ENCODE measurements at places on chromosomes 16 and 17.

DNA sequence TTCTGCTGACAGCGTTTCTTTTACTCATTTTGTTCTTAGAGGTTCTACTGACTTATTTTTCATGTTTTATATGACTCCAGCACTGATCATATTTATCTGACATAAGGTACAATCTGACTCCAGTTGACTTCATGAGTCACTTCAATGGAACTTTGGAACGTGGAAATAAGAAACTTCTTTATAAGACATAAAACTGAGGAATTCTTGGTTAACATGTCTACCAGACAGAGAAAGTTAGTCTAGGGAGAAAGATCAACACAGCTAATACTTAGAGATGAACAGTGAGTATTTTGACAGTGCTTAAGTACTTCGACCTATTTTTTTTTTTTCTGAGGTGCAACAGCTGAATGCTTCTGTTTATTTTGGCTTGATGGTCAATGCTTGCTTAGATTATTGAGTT lies 679.5 kb downstream of the KCNJ2 start:
- peak; percentile 3 for DNase-seq

GRCh38 chr16:22369221-22369811 lies 5.1 kb downstream of the CDR2 start:
- DNase-seq, result peak; percentile 60

DNA sequence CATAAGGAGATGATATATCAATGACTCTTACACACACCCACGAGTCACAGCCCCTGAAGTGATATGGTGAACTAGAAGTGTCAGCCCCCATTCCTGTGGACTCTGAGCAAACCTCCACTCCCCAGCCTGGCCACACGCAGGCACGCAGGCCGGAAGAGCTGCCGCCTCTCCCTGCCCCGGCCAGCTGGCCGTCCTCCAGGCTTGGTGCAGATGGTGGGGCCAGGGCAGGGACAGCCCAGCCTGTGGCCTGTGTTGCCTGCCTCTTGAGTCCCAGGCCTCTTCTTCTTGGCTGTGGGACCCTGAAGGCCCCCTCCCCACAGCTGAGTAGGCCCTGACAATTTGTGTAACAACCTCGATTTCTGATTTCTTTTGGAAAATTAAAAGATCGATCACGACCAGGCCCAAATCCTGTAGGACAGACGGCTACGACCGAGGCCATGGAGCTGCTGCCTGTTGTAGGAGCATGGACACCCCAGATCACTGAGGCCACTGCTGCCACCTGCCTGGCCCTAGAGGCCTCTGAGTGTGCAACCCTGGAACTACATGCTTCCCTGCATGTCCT lies 10.0 kb upstream of the MPRIP start:
- peak; percentile 70 for DNase-seq

- DNase-seq, result peak; percentile 16
Observed at GRCh38 chr16:67967183-67967957, 1.1 kb downstream of the SLC12A4 start.

GRCh38 chr16:68599586-68599985 lies 45.5 kb upstream of the CDH3 start:
- DNase-seq, result no peak

DNA sequence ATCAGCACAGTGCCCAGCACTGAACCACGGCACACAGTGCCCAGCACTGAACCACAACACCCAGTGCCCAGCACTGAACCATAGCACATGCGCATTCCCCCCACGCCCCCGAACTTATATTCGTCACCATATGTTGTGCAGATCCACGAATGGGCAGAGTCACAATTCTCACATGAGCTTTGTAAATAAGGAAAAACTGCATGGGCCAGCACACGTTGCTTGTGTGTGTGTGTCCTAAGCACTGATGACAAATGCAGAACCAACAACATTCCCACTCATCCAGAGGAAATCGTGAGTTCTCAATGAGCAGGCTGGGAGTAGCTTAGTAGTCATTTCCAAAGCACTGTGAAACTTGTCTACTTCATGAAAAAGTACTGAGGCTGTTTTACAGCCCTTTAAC lies 70.0 kb downstream of the ADCY9 start:
- DNase-seq, result no peak

DNA sequence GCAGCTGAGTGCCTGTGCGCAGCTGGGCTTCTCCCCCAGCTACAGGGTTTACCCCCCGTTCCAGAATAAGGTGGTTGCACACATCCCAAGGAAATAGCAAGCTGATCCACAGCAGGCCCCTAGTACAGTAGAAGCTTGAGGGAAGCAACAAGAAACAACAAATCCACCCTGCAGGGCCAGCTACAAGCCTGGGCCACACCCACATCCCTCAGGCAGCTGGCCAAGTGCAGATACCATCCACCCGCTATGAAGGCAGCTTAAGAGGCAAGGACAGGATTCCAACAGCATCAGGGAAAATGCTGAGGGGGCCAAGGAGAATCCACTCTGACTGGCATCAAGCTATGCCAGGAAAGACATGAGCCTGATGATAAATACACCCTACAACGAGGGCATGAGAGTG lies 66.9 kb upstream of the RCVRN start:
- peak; percentile 55 for DNase-seq

DNA sequence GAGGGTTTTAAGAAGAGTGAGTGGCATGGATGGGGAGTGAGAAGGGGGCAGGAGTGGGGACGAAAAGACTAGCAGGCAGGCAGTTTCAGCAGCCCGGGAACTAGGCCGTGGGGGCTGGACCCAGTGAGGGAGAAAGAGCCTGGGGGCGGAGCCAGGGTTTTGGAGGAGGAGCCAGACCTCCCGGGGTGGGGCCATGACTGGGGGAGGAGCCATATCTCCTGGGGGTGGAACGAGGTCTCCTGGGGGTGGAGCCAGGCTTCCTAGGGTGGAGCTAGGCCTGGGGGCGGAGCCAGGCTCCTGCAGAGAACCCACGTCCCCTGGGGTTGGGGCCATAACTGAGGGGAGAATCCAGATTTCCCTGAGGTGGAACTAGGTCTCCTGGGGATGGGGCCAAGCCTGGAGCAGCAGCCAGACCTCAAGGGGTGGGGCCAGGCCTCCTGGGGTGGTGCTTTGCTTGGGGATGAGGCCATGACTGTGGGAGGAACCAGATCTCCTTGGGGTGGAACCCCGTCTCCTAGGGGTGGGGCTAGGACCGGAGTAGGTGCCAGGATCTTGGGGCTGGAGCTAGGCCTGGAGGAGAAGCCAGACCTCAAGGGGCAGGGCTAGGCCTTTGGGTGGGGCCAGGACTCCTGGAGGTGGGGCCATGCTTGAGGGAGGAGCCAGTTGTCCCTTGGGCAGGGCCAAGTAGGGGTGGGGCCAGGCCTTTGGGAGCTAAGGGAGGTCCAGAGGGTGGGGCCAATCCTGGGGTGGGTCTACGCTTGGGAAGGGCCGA lies 41.7 kb upstream of the JPH3 start:
- DNase-seq, result peak; percentile 80

DNA sequence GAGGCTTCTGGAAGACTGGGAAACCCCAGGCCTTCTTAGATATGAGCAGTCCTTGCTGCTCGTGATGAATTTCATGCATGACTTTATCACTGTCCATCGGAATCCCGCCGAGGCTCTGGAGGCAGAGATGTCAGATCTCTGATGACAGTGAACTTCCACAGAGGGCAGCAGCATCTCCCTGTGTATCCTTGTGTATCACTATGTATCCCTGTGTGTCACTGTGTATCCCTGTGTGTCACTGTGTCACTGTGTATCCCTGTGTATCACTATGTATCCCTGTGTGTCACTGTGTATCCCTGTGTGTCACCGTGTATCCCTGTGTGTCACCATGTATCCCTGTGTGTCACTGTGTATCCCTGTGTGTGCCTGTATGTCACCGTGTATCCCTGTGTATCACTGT lies 160.2 kb upstream of the CHMP6 start:
- no peak for DNase-seq

- DNase-seq, result no peak
Observed at GRCh38 chr16:80914379-80915078, 92.2 kb downstream of the CMC2 start.

DNA sequence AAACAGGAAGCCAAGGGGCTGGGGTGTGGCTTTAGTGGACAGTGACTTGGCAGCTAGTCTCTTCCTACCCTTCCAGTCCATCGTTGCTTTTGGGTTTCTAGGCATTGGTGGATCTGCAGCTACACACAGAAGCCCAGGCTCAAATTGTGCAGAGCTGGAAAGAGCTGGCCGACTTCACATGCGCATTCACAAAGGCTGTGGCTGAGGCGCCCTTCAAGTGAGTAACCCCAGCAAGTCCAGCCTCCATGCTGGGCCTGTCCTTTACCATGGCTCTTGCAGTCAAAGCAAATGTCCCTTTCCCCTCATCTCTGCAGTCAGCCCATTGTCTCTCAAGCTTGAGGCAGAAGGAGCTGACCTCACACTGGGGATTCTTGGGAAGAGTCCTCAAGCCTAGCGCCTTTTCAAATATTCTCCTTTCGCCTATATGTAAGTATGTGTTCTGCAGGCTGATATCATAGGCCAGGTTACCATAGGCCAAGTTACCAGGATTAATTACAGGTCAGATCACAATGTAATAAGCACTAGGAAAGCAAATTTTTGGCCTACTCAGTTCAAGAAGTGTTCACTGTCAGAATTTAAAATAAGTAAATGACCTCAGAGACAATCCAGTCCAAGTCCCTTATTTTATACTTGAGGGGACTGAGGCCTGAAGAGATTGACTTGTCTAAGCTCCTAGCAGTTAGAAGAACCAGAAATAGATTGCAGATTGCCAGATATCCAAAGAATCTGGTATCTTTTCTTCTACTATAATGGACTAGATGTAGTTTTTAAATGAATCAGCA lies 6.5 kb downstream of the EME1 start:
- DNase-seq, result no peak

DNA sequence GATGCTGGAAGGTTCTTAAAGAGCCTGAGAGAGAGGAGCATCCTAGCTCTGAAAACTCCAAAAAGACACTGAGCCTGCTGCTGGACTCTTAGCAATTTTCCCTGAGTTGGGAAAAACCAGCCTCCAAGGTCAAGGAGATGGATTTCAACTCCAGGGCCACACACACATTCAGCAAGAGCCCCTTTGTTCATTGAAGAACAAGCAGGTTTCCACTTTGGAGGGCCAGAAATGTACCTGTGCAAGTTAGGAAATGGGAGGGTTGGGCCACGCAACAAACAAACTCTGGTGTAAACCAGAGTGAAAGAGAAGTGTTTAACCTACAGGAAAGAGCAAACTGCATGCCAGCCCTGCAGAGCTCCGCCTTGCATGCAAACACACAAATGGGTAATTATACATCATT lies 264.8 kb upstream of the RPL38 start:
- DNase-seq, result no peak

GRCh38 chr17:79294459-79295071 lies 219.9 kb downstream of the ENGASE start:
- peak; percentile 36 for DNase-seq

DNA sequence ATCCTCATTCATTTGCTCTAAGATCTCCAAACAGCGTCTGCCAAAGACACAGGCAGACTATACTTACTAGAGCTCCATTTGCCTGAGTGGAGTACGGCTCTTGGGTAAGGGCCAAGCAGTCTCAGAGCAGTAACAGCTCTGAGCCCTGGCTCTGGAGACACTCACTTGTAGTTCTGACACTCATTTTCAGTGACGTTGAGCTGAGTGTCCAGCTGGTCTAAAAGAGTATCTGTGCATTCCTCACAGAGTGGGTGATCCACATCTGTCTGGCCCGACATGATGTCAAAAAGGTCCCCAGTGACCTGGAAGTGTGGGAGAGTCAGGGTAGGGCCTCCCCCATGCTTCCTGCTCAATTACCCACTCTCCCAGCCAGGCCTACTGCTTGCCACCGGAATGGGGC lies 5.7 kb downstream of the BECN1 start:
- DNase-seq, result no peak

GRCh38 chr17:41624208-41625101 lies at the start of gene KRT17:
TSS of gene KRT17 (minus strand) at chr17:41624575. CDS start at chr17:41624509, 66 bp downstream.
- no peak for DNase-seq

DNA sequence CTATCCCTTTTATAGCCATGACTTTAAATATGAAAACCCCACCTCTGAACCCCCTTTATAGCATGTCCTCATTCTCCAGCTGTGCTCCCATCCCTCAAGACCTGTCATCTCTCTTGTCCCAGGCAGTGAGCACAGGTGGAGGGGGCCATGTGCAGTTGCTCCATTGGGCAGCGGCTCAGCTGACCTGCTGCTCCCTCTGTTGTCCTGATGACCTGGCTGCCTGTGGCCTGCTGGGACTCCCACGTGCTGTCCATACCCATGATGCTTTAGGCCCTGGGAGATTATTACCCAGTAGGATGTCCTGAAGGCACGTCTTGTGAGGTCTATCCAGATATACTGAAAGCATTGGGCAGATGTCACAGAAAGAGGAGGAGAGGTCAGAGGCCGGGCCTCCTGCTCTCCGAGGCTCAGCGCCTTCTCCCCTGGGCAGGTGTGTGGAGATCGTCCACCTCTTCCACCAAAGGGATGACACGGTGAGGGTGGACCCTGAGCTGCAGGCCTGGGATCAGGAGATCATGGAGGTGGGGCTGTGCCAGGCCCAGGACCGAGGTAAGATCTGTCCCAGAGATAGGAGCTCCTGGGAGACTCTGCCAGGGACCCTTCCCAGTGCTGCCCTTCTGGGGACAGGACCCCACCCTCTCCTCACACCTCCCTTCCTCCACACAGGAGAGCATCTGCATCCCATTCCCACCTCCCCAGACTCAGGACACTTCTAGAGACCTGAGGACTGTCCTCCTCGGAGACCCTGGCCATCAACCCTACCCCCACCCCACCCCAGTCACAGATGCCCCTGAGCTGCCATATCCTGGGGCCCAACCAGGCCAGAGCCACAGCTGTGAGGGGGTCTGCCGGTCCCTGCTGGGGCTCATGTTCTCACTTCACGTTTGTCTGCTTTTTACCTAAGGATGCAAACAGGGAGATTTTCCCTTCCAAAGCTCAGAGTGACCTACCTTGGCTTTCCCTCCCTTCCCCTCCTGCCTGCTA lies 58.0 kb downstream of the GOSR1 start:
- no peak for DNase-seq

DNA sequence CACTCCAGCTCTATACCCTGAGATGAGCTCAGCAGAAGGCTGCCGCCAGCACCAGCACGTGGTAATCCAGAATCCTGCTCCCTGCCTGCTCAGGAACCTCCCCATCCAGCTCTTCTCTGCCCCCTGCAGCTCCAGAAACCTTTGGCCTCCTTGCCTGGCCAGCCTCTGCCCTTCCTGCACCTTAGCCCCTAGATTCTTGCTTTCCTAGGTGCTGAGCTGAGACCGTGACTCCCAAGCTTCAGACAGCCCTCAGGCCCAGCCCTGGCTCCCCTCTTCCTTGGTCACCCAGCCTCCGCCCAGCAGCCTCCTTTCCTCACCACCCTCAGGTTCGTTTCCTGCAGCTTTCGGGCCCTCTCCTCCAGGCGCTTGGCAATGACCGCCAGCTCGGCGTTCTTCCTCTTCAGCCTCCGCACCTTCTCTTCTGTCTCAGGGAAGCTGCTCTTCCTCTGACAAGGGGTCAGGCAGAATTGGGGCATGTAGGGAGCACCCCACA lies 2.6 kb downstream of the TSPOAP1 start:
- DNase-seq, result no peak
